ENCODE measurements at places on chromosomes 2 and 18. TPM values are rescaled to one million over a fixed set of nuclear protein-coding genes. Genes with fewer than 3 reads are reported as not detected.

The ZNF397 gene
- 16.8 TPM for total RNA-seq

The DSG1 gene
- not detected for total RNA-seq

The CKAP2L gene
- 9.1 TPM for total RNA-seq

The DLX2 gene
- total RNA-seq = 0.13 TPM

The SRD5A2 gene
- not detected for total RNA-seq

The COL3A1 gene
- 1,561 TPM for total RNA-seq

The RUFY4 gene
- not detected for total RNA-seq

The RAB12 gene
- 75.7 TPM for total RNA-seq

The DSEL gene
- 52.3 TPM for total RNA-seq

The LIMS3 gene
- 7.9 TPM for total RNA-seq

The C2orf15 gene
- total RNA-seq = not detected

The STARD6 gene
- 0.53 TPM for total RNA-seq

The ST6GAL2 gene
- total RNA-seq = not detected

The GPC1 gene
- 71.6 TPM for total RNA-seq

The TPGS2 gene
- 109 TPM for total RNA-seq

The IGFBP2 gene
- 807 TPM for total RNA-seq

The C18orf54 gene
- total RNA-seq = 3.9 TPM

The C2orf72 gene
- total RNA-seq = 0.25 TPM

The SCN2A gene
- total RNA-seq = 2.4 TPM

The SETBP1 gene
- 2.6 TPM for total RNA-seq

The EGR4 gene
- total RNA-seq = not detected

The C2orf66 gene
- total RNA-seq = 0.19 TPM

The ANO7 gene
- 0.40 TPM for total RNA-seq

The PRPF40A gene
- 99.2 TPM for total RNA-seq

The TXNDC2 gene
- total RNA-seq = not detected

The SP5 gene
- total RNA-seq = not detected

The BCL11A gene
- under 0.01 TPM for total RNA-seq

The SNORC gene
- total RNA-seq = 0.93 TPM

The ACMSD gene
- not detected for total RNA-seq

The LTBP1 gene
- 475 TPM for total RNA-seq

The SOX11 gene
- not detected for total RNA-seq

The SCN3A gene
- 0.13 TPM for total RNA-seq

The PRSS56 gene
- not detected for total RNA-seq

The INHBB gene
- total RNA-seq = 0.12 TPM

The FAM124B gene
- 3.6 TPM for total RNA-seq

The ANKRD30B gene
- total RNA-seq = not detected

The CYTIP gene
- 2.4 TPM for total RNA-seq

The EHD3 gene
- 108 TPM for total RNA-seq

The DCDC2C gene
- total RNA-seq = not detected

The CEP76 gene
- 8.1 TPM for total RNA-seq

The PAX8 gene
- 0.13 TPM for total RNA-seq

The RTP5 gene
- total RNA-seq = not detected

The SLC4A5 gene
- total RNA-seq = 0.31 TPM

The ITGB1BP1 gene
- total RNA-seq = 68.5 TPM

The MALL gene
- total RNA-seq = 44.5 TPM

The PLEKHA3 gene
- 8.8 TPM for total RNA-seq

The ANKRD53 gene
- 0.37 TPM for total RNA-seq

The APOB gene
- total RNA-seq = under 0.01 TPM

The HRH4 gene
- 0.06 TPM for total RNA-seq

The GKN1 gene
- total RNA-seq = not detected

The ZCCHC2 gene
- 6.2 TPM for total RNA-seq
